ENCODE measurements at places on chromosomes 7 and 10.

GRCh38 chr10:8054244-8054493 lies 319 bp upstream of the GATA3 start:
- DNase-seq, result no peak

DNA sequence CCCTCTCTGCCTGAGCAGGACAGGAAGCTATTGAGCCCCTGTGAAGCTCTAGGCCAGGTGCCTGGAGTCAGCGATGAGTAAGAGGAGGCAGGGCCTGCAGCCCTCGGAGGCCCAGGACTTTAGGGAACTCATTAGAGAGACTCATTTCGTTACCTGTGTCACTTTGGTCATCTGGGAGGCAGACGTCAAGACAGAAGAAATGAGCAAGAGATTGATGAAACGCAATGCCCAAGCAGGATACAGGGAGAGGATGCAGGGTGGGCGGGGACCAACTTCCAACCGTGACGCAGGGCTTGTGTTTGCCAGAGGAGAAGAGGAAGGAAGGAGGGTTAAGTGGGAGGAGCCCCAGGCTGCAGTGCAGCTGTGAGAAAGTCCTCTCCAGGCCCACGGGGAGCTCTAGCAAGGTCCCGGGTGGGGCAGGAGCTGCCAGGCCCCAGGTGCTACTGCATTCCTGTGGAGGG lies 26.4 kb upstream of the GNA12 start:
- DNase-seq, result peak; percentile 37

DNA sequence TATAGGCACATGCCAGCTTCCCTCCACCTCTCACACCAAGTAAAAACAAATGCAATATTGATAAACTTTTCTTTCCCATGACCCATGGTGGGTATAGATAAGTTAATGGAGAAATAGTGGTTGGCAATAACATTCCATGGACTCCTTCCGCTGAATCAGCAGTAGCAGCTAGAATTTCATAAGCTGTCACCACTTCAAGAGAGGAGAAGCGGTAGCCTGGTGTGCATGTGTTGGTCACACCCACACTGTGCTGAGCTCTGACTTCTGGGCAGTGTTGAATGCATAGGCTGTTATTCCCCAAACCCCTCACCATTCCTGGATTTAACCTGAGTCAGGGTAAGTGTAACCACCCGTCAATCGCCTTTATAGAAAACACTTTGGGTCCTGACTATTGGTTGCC lies 32.5 kb upstream of the BMPER start:
- no peak for DNase-seq

DNA sequence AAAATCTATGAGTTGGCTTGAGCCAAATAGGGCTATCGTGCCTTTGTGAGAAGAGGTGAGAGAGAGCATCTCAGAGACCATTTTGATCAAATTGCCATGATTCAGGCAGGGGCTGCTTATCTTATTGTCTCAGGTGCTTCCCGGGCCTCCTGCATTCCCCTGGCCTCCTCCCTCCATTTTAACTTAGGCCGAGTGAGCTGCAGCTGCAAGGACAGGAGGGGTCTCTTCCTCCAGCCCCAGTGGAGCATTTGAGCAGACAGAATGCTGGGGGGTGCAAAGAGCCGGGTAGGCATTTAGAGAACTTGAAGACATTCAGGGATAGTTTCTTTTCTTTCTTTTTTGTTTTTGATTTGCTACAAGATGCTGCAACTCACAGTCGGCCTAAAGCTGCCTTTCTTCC lies 59.0 kb downstream of the BUB3 start:
- no peak for DNase-seq

DNA sequence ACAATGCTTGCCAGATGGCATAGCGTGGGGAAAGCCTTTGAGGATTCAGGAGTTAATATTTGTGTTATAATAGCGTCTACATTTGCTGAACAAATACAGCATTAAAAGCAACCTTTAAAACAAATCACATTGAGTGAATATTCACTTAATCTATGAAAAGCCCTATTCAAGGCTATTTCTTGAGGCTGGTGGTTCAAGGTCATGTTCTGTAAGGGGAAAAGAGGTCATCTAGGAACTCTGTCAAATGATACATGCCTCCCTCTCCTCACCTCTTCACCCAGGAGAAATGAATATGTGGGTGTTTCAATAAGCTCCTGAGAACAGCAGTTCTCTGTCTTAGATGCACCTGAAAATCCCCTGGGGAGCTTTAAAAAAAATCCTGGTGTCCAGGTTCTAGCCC lies 303.0 kb downstream of the ELMO1 start:
- DNase-seq, result no peak

DNA sequence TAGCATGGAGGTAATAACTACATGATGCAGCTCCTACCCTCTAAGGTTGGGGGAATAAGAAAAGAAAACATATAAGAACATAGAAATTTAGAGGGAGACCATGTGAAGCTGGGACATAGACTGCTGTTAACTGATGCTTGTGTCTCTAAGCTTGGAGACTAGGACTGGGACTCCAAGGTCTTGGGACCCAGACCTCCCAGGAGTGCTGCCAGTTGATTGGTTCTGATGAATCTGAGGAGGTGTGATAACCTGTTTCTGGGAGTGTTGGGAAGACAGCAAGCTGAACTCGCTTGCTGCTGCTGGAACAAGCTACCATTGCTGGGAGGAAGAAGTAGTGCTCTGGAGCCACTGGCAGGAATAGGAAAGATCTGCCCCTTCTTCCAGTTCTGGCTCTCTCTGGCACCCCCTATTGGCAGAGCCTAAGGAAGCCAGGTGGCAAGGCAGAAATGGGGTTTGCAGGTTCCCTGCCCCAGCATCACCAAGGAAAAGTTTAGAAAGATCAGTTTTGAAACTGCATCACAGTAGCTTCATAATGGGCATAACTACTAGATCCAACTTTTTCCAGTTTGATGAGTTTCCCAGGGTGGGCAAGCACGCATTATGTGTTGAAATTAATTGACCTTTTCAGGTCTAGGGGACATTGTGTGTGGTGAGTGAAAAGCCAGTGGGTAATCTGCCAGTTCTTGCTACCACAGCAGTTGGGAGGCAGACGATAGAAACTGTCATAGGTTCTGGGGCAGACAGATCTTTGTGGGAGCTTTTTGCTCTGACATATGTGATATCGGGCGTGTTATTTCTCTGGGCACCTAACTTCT lies 140.7 kb downstream of the SND1 start:
- DNase-seq, result no peak

DNA sequence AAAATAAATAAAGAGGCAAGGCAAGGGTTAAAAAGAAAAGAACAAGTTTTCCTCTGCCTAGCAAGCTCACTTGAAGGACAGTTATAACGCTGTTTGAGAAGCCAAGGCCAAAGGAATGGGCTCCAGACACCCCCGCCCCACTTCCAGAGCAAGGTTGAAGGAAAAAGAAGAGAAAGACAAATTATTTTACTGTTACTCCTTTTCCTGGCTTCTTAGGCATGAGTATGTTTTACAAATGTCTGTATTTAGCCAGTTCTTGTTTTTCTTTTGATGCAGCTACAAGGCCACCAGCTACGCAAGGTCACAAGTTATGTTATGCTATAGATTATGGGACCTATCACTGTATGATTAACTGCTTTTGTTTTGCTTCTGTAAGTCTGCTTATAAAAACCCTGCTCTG lies 94.6 kb downstream of the ZNF22 start:
- no peak for DNase-seq

DNA sequence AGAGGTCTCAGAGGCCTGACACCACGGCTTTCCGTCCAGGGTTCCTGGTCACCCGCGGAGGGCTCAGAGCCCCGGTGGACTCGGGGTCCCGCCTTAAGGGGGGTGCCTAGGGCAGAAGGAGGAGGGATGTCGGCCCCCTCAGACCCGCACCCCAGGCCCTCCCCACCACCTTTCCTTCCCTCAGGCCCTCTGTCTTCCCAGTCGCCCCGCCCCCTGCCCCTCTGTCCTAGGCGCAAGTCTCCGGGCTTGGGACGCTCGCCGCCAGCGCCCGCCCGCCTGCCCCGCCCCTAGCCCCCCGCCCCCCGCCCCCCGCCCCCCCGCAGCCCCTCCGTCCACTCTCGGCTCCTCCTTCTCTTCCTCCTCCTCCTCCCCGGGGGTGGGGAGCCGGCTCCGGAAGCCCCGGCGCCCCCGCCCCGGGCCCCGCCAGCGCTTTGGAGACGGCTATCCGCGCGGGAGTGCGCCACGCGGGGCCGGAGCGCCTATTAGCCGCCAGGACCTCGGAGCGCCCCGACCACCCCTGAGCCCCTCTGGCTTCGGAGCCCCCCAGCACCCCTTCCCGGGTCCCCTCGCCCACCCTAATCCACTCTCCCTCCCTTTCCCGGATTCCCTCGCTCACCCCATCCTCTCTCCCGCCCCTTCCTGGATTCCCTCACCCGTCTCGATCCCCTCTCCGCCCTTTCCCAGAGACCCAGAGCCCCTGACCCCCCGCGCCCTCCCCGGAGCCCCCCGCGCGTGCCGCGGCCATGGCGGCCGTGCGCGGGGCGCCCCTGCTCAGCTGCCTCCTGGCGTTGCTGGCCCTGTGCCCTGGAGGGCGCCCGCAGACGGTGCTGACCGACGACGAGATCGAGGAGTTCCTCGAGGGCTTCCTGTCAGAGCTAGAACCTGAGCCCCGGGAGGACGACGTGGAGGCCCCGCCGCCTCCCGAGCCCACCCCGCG lies at the start of gene AEBP1:
TSS of gene AEBP1 (plus strand) at position 423 of the 937 bp plus-strand sequence. CDS start at position 744, 321 bp downstream.
- DNase-seq, result peak; percentile 47

DNA sequence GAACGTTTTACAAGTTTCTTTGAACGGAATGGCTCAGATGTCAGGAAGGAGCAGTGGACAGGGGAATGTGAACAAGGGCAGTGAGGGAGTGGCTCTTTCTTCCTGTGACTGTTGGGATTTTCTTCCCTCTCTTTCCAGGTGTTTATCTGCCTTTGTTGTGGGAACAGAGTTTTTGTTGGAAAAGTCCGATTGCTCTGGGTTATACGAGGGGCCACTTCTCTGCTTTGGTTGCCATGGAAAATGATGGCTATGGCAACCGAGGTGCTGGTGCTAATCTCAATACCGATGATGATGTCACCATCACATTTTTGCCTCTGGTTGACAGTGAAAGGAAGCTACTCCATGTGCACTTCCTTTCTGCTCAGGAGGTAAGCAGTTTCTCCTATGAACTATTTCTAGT lies 41.4 kb downstream of the ZRANB1 start:
- DNase-seq, result no peak

GRCh38 chr10:97889461-97890265 lies 40.0 kb downstream of the GOLGA7B start:
- DNase-seq, result no peak

- DNase-seq, result no peak
Observed at GRCh38 chr10:76523246-76523645, 1091.8 kb downstream of the LRMDA start.

GRCh38 chr7:107494884-107495283 lies 25.0 kb downstream of the GPR22 start:
- DNase-seq, result no peak

GRCh38 chr7:44980393-44981034 lies 1.7 kb upstream of the MYO1G start:
- no peak for DNase-seq

- no peak for DNase-seq
Observed at GRCh38 chr10:13272164-13272571, 27.7 kb downstream of the PHYH start.

- no peak for DNase-seq
Observed at GRCh38 chr10:86538547-86538946, 17.0 kb upstream of the WAPL start.

DNA sequence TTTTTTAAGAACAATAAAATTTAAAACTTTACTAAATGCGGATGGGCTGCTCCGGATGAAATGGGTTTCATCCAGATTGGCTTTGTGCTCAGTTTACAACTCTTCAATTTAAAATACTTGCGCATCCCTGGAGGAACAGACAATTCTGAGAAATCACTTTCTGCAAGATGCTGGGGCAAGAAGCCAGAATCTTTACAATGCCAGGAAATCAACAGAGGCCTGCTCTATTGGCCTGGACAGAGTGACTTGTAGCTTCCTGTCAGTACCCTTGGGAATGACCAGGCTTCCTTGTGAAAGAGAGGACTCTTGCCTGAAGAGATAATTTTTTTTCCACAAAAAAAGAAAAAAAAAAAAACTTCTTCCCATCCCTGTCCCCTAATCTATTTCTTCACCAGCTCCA lies 3.9 kb upstream of the FAM13C start:
- no peak for DNase-seq

DNA sequence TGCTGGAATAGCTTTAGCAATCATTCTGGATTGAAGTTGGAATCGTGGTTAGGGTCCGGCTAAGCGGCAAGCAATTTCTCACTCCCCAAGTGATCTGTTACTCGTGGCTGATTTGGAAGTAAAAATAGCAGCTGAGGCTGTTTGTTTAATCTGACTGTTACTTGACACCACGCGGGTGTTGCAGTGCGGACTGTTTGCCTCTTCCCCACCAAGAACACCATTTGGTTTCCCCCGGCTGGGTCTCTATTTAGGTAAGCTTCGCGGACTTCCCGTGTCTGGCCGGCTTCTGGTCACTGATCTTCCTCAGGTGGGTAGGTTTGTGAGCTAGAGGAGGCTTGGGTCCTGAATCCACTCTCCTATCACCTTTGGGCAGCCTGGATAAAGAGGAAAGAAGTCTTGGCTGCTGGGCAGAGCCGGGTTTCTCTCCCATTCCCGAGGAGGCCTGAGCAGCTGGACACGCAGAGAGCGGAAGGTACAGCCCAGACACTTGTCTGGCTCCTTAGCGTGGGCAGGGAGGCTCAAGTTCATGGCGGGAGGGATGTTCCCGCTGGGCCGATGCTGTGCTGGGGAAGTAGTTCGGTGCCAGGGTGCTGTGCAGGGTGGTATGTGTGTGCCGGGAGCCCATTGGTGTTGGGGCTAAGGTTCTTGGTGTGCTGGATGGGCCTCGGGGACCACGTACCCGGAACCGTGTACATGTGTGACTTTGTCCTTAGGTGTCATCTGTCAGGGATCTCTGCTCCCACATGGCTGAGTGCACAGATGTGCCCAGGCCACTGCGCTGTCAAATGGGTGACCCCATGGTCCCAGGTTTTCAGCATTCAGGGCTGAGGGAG lies at the start of gene C10orf71:
TSS of gene C10orf71 (plus strand) at position 188 of the 833 bp plus-strand sequence. CDS start 23,376 bp downstream, outside the sequence.
- DNase-seq, result no peak

- no peak for DNase-seq
Observed at GRCh38 chr10:23406409-23406808, 32.5 kb upstream of the OTUD1 start.

DNA sequence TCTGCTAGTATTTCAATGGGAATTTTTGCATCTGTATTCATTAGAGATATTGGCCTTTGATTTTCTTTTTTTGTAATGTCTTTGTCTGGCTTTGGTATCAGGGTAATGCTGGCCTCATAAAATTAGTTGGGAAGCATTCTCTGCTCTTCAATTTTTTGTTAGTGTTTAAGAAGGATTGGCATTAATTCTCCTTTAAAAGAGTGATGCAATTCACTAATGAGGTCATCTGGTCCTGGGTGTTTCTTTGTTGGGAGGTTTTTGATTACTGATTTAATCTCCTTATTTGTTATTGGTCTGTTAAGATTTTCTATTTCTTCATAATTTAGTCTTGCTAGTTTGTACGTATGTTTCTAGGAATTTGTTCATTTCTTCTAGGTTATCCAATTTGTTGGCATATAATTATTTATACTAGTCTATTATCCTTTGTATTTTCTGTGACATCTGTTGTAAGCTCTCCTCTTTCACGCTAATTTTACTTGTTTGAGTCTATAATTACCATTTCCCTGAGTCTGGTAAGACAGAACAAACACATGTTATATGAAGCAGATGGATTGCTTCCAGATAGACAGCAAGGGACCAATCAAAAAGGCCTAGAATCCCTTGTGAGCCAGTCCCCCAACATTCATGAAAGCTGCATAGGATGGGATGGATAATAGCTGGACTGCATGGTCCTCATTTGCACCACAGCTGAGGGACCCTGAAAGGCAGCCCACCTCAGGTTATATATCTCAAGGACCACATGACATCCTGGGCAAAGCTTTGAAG lies 54.4 kb downstream of the MTPAP start:
- DNase-seq, result no peak
